ENCODE measurements at places on chromosomes 16 and 17.

DNA sequence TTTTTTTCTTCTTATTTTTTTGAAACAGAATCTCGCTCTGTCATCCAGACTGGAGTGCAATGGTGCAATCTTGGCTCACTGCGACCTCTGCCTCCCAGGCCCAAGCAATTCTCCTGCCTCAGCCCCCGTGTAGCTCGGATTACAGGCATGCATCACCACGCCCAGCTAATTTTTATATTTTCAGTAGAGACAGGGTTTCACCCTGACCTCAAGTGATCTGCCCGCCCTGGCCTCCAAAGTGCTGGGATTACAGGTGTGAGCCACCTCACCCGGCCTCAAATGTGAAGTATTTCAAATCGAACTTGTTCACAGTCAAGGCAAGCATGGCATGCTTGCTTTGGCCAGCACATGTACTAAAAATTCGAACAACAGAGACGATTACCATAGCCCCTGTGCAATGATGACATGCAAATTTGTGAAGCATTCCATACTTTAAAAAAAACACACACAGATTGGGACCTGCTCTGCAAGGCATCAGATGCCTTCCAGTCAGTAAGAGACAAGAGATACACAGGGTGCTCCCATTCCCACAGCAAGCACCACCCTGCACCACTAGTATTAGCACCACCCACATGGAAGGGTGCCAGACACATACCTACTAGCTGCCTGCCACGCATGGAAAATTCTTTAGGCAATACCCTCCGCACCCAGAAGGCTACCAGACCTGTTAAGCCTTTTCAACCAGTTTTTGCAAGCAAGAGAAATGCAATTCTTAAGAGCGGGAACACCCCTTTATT lies 47.2 kb downstream of the ANKRD11 start:
- no peak for DNase-seq

DNA sequence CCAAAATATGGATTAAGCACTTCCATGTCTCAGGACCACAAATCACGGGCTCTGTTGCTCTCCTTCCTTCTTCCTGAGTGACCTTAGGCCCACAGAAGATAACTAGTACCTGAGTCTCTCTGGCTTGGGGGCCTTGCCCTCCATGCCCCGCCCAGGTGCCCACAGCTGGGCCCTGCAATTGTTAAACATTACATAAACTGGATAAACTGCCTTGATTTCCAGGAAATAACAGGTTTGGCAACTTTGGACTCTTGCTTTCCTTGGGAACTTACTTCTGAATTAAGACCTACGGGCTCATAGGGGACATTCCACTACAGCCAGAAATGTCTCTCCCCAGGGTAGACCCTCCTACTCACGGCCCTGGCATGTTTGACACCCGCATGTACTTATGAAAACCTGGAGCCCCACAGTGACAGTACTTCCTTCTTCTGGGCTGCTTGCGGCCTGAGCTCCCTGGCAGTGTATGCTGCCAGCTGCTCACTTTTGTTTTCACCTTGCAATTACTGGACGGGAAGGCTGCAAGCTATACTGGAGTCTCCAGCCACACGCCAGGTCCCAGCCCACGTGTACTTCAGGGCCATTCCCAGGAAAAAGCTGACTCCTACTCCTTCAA lies 2.3 kb upstream of the UBALD2 start:
- no peak for DNase-seq

- no peak for DNase-seq
Measured at GRCh38 chr17:57396511-57396921, 140.2 kb downstream of the MSI2 start.

GRCh38 chr17:57947369-57947768 lies 7.8 kb downstream of the CUEDC1 start:
- no peak for DNase-seq

DNA sequence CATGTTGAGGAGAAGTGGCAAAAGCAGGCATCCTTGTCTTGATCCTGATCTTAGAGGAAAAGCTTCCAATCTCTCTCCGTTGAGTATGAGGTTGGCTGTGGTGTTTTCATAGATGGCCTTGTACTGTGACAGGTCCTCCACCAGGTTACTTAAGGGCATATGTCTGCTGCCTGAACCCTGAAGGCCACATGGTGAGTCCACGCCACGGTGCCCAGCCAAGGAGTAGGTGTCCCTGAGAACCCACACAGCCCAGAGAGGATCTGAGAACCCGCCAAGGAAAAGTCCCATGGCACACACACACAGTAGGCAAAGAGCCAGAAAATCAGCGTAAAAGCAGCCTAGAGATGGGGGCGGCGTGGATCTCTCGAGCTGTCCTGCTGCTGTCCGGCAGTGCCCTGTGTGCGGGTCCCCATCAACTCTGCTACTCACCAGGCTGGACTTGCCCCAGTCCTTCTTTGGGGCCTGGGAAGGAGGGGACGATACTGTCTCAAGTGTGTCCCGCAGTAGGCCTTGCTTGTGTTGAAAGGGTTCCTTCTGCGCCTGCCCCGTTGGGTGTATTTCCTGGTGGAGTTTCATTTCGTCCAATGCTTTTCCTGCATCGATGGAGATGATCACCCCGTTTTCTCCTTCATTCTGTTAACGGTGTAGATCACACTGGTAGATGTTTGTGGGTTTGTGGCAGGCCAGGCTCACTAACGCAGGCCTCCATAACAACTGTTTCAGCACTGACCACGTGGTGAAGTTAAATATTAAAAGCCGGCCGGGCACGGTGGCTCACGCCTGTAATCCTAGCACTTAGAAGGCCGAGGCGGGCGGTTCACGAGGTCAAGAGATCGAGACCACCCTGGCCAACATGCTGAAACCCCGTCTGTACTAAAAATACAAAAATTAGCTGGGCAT lies 90.8 kb upstream of the DNAH17 start:
- no peak for DNase-seq

DNA sequence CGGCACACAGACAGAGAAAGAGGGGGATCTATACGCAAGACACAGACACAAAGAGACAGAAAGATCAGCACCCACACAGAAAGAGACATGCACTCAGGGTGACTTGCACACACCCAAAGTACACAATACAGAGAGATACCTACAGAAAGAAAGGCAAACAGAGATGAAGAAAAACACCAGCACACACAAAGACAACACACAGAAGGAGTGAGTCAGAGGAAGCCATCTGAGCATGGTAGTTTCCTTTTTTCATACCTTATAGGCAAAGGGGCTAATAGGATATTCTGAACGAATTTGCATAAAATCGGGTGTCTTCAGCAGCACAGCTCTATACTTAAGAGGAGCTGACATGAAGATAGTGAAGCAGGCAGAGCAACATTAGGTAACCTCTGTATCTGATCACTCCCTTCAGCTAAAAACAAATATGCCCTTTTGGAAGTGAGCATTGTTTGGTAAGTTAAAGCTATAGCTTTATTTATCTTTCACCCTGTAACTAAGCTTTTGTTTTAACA lies 198.6 kb downstream of the AATF start:
- no peak for DNase-seq

DNA sequence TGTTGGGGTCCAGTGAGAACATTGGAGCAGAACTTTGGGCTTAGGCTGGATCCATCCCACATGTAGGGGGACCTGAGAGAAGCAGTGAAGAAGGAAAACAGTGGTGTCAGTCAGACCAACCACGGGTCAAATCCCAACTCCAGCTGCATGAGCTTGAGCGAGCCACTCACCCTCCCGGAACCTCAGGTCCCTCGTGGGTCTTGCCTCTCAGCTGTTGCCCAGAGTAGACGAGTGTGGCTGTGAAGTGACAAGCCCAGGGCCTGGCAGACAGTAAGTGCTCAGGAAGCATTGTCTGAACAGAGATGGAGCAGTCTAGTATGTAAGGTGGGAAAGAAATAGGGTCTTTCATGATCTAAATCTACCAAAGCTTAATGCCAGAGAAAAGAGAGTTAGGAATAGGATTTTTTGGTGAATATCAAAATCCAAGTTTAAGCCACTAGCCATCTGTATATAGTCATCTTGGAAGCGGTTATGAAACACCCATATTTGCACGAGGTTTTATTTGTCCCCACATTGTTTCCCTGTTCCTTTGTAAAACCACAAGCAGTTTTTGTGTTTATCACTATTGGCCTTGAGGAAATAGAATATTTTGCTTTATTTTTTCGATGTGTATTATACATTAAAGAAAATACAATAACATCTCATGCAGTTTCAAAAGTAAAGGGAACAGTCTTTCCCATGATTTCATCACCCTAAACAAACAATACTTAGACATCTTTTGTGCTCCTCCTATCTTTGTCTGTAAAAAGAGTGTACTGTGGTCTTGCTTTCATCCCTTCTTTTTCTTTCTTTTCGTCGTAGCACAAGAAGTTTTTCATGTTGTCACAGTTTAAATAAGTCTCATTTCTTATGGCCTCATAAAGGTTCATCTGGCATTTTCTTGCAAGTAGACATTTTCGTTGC lies 112.0 kb downstream of the CLEC16A start:
- no peak for DNase-seq

GRCh38 chr17:48190871-48191270 lies 83.3 kb downstream of the SNX11 start:
- DNase-seq, result no peak

DNA sequence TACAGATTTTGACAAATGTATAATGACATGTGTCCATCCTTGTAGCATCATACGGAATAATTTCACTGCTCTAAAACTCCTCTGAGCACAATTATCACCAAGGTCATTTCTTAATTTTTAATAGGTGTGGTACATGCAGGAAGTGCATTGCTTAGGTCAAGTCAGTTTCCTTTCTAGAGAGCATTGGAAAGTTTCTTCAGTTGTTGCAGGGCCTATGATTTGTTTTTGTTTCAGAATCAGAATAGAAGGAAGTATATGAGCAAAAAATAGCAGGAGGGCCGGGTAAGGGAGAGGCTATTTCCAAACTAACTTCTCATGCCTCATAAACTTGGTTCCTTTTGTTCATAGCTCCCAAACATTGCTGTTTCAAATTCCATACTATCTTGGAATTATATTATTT lies 24.0 kb upstream of the SLFN5 start:
- no peak for DNase-seq

GRCh38 chr16:81779536-81780320 lies 637 bp downstream of the PLCG2 start:
- DNase-seq, result no peak

- no peak for DNase-seq
Measured at GRCh38 chr17:82745524-82745923, 6.3 kb upstream of the TBCD start.

- DNase-seq, result no peak
Measured at GRCh38 chr16:35639233-35640205, 2180.1 kb downstream of the TP53TG3F start.

- DNase-seq, result peak; percentile 20
Measured at GRCh38 chr16:4306470-4307214, 9.2 kb upstream of the GLIS2 start.

- DNase-seq, result no peak
Measured at GRCh38 chr17:15264542-15264941, 584 bp downstream of the PMP22 start.

DNA sequence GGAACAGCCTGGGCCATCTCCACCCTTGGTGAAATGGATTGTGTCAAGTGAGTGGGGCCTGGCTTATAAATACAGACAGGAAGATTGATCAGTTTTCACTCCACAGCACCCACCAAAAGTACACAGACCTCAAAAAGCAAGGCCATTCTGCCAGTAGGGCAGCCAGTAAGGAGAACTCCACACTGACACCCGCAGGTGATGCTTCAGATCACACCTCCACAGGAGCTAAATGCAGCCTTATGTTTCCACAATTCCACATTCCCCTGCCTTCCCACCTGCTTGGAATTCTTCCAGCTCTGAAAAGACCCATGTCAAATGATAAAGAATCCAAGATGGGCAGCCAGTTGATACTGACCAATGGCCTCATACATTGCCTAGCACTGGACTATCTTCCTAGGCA lies 191.1 kb downstream of the ZFHX3 start:
- no peak for DNase-seq

GRCh38 chr16:660459-661183 lies 7.3 kb upstream of the RHOT2 start:
- DNase-seq, result peak; percentile 52

DNA sequence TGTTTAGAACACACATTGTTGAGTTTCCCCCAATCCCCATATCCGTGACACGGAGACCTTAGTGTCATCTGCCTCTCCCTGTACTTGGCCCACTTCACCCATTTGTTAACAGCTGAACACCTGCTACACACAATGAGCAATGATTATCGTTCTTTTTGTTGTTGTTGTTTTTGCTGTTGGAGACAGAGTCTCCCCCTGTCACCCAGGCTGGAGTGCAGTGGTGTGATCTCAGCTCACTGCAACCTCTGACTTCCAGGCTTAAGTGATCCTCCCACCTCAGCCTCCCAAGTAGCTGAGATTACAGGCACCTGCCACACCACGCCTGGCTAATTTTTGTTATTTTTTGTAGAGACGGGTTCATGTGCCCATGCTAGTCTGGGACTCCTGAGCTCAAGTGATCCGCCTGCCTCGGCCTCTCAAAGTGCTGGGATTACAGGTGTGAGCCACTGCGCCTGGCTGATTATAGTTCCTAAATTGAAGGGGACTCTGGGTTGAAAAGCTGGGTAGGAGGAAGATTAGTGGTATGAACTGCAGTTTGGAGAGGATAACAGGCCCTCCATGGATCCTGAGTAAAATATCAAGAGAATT lies 21.6 kb downstream of the NDE1 start:
- DNase-seq, result no peak

- DNase-seq, result no peak
Measured at GRCh38 chr16:860891-861290, 60.4 kb upstream of the GNG13 start.

Measured in activated T-helper 9 cell treated with anti-CD3 and anti-CD28 coated beads, Interleukin-2, amount 50 U/mL, for 16 hours (primary cell).